SK-N-SH (cell line): ENCODE measurements at places on chromosomes 5 and 9. TPM values are rescaled to one million over a fixed set of nuclear protein-coding genes. Genes with fewer than 3 reads are reported as not detected.

- DNase-seq: no peak
Observed at GRCh38 chr5:174188295-174188694, 142.8 kb downstream of the NSG2 start.

- DNase-seq: no peak
Observed at GRCh38 chr5:11443831-11444230, 460.4 kb downstream of the CTNND2 start.

DNA sequence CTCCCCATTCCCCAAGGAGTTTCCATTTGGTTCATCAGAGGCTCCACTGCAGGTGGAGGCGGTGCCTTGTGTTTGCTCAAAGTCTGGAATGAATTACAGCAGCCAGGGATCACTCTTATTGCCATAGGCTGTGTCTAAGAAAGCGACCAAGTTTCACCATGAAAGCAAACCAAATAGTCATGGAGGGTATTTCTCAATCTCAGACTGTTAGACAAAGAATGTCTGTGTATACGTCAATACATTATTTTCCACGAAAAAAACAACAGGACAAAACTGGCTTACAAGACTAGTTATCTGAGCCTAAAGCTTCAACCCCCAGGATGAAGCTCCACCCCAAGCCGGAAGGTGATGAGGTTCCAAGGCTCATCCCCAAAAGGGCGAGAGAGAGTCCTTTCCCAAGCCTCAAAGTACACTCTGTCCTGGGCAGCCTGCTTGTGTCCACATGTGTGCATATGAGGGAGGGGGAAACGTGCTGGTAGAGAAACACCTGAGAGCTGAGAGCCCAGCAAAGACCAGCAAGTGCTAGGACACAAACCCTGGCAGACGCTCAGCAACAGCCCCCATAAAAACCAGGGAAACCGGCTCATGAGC lies 4.3 kb downstream of the B4GALT1 start:
- DNase-seq: no peak

The PIP5K1B gene
- not detected in 2 replicates for polyA plus RNA-seq

The KIAA0825 gene
- polyA plus RNA-seq: 0.61 and 1.2 TPM in 2 replicates

The SUSD1 gene
- 8.2 and 8.8 TPM in 2 replicates for polyA plus RNA-seq
